ENCODE measurements at places on chromosomes 6 and 20. TPM values are rescaled to one million over a fixed set of nuclear protein-coding genes. Genes with fewer than 3 reads are reported as not detected.

CLIC5 gene
- total RNA-seq, result 272 TPM

ARMC12 gene
- total RNA-seq, result not detected

PPIL1 gene
- total RNA-seq, result 60.3 TPM

TMEM244 gene
- not detected for total RNA-seq

MLN gene
- total RNA-seq, result not detected

GRCh38 chr6:14283600-14284235 lies 166.1 kb downstream of the CD83 start:
- peak; percentile 39 for DNase-seq

DNA sequence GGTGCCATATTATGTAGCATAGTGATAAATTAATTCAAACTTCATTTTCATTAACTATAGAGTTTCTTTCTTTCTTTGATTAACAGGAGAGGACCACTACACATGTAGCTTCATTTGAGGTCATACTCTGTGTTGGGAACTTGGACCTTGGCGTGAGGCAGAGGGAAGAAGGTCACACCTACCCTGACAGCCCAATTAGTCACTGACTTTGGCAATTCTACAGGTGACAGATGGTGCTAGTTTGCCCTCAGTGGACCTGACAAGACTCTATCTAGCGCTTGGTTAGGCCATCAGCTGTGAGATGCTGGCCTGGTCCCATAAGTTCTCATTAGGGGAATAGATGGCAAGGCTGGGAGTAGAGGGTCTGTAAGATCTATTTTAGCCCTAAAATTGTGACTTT lies 14.2 kb downstream of the SLX4IP start:
- DNase-seq, result no peak

- no peak for DNase-seq
These were observed 4.9 kb downstream of the NKAIN2 start for GRCh38 chr6:123808556-123808955.

DNA sequence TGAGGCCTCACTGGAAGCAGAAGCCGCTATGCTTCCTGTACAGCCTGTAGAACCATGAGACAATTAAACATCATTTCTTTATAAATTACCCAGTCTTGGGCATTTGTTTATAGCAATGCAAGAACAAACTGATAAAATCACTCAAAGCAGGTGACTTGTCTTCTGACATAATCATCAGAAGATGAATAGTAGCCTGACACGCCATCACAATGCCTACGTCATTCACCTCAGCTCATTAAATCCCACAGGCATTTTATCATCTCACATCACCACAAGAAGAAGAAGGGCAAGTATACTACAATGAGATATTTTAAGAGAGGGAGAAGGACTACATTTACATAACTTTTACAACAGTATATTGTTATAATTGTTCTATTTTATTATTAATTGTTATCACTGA lies 3.1 kb upstream of the CAP2 start:
- no peak for DNase-seq

DNA sequence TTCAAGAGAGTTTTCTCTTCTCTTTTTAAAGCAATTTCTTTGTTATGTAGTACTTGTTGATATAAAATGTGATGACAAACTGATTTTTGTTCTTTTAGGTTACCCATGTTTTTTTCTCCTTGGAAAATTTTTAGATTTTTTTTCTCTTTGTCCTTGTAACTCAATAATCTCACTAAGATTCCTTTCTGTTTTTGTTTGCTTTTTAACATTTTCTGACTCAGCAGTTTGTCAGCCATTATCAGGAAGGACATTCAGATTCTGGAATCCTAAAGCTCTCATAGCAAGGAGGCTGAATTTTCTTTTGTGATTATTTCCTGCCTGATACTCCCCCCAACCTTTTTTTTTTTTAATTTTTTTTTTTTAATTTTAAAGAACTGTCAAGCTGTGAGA lies 75.2 kb upstream of the CITED2 start:
- no peak for DNase-seq

GRCh38 chr6:96923871-96924493 lies 546 bp upstream of the KLHL32 start:
- DNase-seq, result no peak

DNA sequence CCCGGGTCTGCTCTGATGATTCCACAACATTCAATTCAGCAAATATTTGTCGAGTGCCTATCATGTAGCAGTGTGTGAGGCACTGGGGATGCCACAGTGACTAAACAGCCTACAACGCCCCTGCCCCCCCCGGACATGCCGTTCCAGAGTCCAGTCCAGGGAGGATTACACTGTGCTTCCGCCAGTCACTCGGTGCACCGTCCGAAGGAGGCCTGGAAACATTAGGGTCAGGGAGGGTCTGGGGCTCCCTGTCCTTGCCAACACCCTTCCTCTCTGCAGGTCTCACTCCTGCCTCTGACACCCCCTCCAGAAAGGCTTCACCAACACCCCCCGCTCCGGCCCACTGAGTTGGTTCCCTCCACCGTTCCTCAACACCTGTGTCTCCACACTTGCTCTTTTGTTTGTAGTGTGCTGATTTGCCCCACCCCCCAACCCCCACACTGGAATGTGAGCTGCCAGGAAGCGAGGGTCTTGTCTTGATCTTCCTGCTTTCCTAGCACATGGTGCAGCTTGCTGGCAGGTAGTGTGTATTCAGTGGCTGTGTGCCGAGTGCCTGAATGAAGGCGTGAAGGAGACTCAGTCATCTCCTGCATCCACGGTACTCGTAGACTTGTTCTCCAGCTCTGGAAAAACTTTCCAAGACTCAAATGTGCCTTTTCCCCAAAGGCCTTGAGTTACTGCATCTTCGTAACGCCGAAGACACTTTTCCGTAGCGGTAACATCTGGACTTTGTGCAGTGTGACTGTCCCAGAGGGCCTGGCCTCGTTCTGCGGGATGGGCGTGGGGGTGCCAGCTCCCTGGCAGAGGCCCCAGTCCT lies 150.4 kb downstream of the ZDHHC14 start:
- no peak for DNase-seq

DNA sequence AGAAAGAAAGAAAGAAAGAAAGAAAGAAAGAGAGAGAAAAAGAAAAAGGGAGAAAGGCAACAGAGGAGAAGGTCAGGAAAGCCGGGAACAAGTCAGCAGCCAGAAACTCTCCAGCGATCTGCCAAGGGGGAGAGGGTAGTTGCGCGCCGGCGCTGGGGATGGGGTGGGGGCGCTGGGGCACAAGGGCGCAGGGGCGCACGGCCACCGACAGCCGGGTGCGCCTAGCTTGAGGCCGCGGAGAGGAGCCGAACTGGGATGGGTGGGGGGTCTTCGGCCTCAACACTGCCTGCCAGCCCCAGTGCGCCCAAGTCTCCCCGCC lies 533 bp upstream of the RSPO3 start:
- no peak for DNase-seq

GRCh38 chr20:36607586-36608387 lies 2.2 kb downstream of the RAB5IF start:
- no peak for DNase-seq

DNA sequence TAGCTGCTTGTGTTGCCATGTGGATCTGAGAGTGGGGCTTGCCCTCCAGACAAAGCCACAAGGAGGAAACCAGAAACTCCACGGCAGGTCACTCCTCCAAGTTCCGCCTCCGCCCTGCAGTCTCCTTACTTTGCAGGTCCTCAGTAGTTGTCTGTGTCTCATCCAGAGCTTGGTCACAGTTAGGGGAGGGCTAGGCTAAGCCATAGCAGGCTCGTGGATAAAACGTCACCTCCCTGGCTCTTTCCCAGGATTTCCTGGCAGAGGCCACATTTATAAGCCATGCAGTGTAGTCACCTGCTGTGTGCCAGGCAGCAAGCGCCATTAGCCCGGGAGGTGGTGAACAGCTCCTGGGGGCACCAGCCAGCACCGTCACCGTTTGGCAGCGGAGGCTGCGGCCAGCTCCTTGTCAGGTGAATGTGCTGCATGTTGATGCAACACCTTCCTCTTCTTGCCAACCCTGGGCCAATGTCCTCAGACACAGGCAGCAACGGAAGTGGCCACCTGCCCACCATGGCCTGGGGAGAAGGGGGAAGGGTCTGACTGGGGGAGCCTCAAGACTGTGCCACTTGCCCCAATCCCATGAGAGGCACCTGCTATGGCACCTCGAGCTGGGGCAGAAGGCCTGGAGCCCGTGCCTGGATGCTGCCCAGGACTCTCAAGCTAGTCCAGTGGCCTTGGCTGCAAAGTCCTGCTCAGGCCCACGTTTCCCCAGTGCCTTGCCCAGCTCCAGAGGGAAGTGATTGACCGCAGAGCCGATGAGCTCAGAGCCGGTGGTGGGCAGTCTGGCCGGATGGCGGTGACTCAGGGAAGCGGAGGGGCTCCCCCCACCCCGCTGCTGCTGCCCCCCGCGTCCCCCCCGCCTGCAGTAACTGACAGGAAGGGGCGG lies 39.0 kb upstream of the SLCO4A1 start:
- DNase-seq, result peak; percentile 63

DNA sequence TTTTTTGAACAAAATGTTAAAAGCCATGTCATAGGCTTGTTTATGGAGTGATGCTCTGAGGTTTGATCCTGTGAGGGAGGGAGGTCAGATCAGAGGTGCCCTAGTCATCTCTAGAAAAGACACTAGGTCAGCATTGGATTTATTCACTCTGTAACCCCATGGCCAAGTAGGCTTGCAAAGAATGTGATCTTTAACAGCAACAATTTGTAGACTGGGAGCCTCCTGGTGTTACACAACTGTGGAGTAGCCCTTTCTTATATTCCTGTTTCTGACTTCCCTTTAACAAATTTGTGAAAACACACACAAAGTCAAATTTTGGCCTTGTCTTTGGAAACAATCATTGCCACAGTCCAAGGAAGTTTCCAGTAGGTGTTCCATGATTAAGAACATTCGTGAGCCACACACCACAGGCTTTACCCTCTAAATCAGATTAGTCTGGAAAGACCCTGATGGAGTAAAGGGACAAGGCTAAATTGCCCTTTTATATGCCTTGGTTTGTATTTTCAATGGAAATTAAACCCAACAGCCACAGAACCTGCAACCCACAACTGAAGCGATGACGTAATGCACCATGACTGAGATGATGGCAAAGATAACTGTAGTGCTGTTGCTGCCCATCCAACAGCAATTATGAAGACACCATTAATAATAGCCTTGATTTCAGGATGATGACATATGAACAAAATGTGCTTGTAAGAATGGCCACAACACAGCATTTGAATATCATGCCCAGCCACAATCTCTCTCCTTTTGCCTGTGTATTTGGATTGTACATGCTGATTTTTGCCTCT lies 22.1 kb downstream of the SCP2D1 start:
- DNase-seq, result no peak

All from left ventricle myocardium superior (tissue), 1 donor.